ENCODE measurements at places on chromosomes 6 and 20. TPM values are rescaled to one million over a fixed set of nuclear protein-coding genes. Genes with fewer than 3 reads are reported as not detected.

C20orf202 gene
- 0.55 TPM for total RNA-seq

GRCh38 chr6:129252377-129253071, 369.6 kb downstream of the LAMA2 start:
- H3K27ac ChIP-seq = peak overlapping the region; percentile 46
- H3K36me3 ChIP-seq = no peaks in the 10 kb centered on the region
- H3K27me3 ChIP-seq = no peaks in the 10 kb centered on the region
- peaks cover 6% of the 10 kb centered on the region for H3K4me1 ChIP-seq

GRCh38 chr6:6474170-6474920, 114.2 kb upstream of the LY86 start:
- no peaks in the 10 kb centered on the region for H3K4me1 ChIP-seq
- no peak overlapping the region for H3K4me3 ChIP-seq
- no peak for DNase-seq

DNA sequence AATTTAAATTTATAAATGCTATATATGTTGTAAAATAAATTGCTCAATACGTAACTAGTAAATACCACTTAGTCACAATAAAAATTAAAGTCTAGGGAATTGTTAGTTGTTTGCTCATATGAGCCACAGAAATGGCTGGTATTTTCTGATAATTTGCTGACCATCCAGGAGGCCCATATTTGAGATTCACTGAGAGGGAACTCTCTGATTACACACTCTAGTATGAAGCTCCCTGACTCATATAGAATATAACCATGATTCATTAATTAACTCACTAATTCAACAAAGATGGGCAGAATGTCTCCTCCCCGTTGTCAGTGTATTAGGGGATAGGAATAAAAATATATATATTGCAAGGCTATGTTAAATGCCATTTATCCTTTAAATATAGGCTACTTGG, 46.6 kb upstream of the TMEM30A start:
- no peaks in the 10 kb centered on the region for H3K4me1 ChIP-seq
- no peak overlapping the region for H3K4me3 ChIP-seq
- no peak overlapping the region for H3K27ac ChIP-seq
- no peak for DNase-seq

- H3K27ac ChIP-seq = no peak overlapping the region
- H3K36me3 ChIP-seq = no peaks in the 10 kb centered on the region
- no peaks in the 10 kb centered on the region for H3K4me1 ChIP-seq
- H3K27me3 ChIP-seq = peaks cover 74% of the 10 kb centered on the region
Observed at GRCh38 chr6:41315203-41315602, 20.2 kb upstream of the NCR2 start.

GRCh38 chr20:2084703-2085102, 16.9 kb upstream of the STK35 start:
- H3K4me3 ChIP-seq = no peak overlapping the region
- no peaks in the 10 kb centered on the region for H3K36me3 ChIP-seq
- H3K4me1 ChIP-seq = no peaks in the 10 kb centered on the region
- H3K27ac ChIP-seq = no peak overlapping the region
- no peak for DNase-seq
- peaks cover 58% of the 10 kb centered on the region for H3K27me3 ChIP-seq

DNA sequence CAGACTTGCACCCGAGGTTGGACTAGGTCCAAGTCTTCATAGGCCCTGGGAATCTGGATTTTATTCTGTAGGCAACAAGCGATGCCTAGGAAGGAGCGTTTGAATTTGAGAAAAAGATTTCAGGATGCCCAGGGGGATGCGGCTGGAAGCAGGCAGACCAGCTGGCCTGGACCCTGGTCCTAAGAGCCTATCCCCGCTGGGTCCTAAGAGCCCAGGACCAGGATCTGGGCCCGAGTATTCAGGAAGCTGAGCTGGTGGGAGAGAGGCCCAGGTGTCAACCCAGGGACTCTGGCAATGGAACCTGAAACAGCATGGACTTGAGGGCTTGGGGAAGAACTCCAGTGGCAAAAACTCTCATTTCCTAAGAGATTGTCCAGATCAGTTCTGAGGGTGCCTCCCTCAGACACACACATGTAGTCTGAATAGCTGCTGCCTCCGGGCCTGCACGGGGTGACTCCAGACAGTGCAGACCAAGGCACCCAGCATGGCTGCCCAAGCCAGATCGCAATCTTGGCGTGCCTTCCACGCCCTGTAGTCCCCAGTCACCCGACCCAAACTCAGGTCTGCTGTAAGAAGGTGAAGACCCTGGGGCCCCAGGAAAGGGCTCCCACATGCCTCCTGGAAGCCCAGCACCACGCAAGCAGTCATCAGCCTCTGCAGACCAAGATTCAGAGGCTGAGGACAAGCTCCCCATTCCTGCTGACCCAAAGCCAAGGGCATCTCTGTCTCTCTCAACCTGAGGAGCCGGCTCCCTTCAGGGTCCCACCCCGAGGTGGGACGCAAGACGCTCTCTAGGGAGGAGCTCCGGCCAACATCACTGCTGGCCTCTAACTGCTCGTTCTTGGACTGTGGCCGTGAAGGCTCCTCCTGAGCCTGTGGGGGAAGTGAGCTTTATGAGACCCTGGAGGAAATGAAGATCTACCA, 34.4 kb downstream of the RRBP1 start:
- peaks cover 87% of the 10 kb centered on the region for H3K4me1 ChIP-seq
- peak overlapping the region; percentile 21 for H3K27ac ChIP-seq
- no peak overlapping the region for H3K4me3 ChIP-seq
- no peak for DNase-seq
- no peaks in the 10 kb centered on the region for H3K27me3 ChIP-seq
- H3K36me3 ChIP-seq = no peaks in the 10 kb centered on the region

- no peak for DNase-seq
- no peak overlapping the region for H3K27ac ChIP-seq
- no peak overlapping the region for H3K4me3 ChIP-seq
- no peaks in the 10 kb centered on the region for H3K4me1 ChIP-seq
- no peaks in the 10 kb centered on the region for H3K27me3 ChIP-seq
Observed at GRCh38 chr6:52074155-52074554, 13.3 kb downstream of the PKHD1 start.
